ENCODE measurements at places on chromosomes 12 and 14.
A peak's percentile ranks its signal among the peaks of the same experiment; 100 is the strongest.

GRCh38 chr14:55458800-55459515, 18.5 kb upstream of the TBPL2 start:
- DNase-seq = no peak

GRCh38 chr14:74204491-74204890, 34.8 kb upstream of the VSX2 start:
- DNase-seq = peak; percentile 82

GRCh38 chr12:14138495-14138894, 157.1 kb upstream of the GRIN2B start:
- peak; percentile 19 for DNase-seq

DNA sequence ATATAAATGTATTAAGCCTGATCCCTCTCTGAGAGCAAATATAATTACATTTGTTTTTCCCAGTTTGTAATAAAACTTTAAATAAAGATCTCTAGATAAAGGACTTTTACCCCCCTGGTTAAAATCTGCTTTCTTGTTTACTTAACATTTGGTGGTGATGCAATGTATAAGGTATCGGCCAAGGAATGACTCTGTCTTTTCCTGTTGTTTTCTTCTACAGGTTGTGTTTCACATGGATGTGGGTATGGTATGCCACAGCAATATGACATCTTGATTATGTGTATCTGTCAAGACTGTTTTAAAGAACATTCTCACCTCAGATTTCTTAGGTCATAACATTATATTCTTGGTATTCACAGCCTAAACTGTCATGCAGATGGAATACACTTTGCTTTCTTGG, 210.6 kb upstream of the NOVA1 start:
- DNase-seq = no peak

GRCh38 chr14:30108975-30109700, 181.5 kb upstream of the PRKD1 start:
- no peak for DNase-seq

GRCh38 chr12:27779416-27779919, 565 bp upstream of the KLHL42 start:
- DNase-seq = no peak

DNA sequence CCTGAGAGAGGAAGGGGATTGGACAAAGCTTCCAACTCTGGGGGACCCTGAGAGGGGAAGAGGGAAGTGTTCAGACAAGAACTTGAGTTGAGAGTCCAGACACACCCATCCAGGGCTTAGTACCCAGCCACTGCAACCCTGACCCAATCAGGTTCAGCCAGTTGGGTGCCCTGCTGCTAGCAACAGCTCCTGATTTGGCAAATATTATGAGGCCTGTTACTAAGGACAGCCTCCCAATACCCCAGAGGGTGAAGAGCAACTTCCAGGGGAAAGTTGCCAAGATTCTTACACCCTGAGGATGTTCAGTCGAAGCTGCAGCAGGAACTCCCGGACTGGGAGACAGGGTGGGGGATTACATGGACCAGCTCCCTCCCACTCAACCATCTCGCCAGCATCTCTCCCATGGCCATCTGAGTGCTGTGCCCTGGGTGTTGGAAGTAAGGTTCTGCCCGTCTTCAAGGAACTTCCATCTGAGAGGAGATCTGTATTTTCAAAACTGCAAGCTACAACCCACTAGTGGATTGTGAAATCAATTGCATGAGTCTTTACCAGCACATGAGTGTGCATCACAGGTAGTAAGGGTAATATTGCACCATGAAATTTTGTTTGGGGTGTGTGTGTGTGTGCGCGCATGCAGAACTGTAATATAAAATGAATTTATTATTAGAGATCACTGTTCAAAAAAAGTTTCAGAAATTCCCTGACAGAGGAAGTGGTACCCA, 11.5 kb upstream of the KRT78 start:
- DNase-seq = no peak

DNA sequence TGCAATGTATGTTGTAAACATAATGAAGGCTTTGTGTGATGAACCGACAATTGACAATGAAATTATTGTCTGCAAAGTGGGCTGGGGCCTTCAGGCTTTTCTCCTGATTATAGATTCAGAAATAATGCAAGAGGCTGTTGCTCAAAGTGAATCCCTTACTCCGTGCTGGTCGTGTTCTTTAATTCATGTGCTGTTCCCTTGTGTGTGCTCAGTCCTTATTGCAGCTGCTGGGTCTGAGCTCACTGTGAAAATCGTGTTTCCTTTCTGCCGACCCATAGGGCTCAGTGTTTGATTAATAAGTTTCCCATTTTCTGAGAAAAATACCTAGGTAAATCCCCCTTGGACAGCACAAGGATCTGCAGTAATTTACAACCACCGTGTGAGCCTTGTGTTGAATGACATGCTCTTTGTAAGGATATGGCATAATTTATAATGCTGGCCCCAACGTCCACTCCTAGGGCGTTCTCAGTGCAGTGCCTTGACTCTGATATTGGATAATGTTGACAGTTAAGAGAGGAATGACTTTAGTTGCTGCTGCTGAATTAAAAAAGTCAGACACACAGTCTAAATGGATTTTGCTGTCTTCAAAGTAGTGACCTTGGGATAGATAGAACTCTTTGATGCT, 81.6 kb downstream of the RGS6 start:
- DNase-seq = no peak

GRCh38 chr12:111728795-111729194, 37.9 kb upstream of the ALDH2 start:
- DNase-seq = no peak

GRCh38 chr14:103103461-103104388, 9.2 kb downstream of the EXOC3L4 start:
- DNase-seq = peak; percentile 79

DNA sequence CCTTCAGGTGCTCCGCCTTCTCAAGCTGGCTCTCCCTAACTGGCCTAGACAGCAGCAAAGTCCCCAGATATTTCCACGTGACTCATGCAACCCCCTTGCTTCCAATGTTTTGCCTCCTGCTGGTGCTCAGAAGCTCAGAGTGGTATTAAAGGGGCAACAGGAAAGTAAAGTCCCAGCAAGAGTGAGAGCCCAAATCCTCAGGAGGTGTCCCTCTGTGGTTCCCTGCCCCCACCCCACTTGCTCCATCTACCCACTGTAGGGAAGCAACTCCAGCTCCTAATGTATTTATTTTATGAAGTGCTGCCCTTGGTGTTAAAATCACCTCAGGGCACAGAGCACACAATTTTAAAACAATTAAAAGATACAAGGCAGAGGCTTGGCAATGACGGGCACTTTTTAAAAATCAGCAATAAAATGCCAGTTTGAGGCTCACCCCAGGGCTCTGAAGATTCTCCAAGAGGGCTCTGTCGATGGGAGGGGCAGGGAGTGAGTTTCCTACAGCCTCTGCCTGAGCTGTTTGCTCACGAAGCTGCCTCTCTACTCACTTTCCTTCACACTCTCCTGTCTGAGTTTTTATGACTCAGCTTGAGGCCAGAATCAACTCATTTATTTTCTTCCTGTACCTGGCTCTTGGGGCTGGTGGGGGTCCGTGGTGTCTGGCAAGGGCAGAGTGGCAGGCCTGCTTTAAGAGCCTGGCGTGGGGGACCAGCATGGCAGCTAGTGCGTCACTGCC, 81.9 kb upstream of the MAX start:
- DNase-seq = no peak

DNA sequence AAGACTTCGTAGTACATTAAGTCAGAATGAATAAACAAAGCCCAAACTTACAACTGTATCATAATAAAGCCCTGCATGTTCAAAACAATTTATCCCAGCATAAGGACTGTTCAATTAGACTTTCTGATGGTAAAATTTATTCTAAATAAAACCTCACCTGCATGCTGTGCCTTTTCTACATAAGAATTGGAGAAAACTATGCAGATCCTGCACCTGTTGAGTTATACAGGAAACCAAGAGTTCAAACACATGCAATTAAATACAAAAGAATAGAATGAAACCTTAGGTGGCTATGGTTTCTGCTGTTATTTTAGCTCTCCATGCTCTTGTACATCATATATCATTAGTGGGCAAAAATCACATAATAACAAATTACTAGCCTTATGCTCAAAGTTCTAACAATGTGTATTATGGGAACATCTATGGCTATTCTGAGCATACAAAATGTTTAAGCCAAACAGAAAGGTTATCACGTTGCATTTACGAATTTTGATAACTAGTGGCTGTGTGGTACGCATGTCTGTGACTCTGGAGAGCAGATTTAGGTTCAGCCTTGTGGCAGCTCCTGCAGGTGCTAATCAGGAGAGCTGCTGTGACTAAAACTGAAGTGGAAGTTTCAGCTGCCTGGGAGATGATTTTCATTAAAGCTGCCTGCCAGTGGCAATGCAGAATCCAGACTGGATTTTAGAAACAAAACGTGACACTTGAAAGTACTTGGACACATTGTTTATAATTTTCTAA, 36.1 kb upstream of the LRFN5 start:
- no peak for DNase-seq

DNA sequence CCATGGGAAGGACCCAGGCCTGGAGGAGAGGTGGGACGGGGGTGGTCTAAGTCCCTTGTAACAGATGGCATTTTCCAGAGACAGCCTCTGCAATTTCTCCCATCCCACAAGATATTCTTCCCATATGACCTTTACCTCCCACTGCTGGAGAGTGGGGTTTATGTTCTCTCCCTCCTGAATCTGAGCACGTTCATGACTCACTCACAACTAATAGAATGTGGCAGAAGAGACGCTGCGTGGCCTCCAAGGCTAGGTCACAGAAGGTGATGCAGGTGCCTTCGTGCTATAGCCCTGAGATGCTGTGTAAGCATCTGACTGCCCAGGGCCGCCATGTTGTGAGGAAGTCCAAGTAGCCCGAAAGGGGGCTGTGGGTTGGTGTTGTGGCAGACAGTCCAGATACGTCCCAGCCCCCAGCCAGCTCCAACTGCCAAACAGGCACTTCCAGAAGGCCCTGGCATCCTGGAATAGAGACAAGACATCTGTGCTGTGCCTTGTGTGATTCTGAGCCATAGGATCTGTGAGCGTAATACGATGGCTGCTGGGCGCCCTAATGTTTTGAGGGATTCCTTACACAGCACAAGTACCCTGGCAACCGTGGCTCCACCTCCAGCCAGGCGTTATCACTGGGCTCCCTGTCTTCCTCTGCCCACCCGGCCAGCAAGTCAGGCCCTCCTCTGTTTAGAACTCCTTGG, 56.1 kb upstream of the NCOR2 start:
- no peak for DNase-seq

DNA sequence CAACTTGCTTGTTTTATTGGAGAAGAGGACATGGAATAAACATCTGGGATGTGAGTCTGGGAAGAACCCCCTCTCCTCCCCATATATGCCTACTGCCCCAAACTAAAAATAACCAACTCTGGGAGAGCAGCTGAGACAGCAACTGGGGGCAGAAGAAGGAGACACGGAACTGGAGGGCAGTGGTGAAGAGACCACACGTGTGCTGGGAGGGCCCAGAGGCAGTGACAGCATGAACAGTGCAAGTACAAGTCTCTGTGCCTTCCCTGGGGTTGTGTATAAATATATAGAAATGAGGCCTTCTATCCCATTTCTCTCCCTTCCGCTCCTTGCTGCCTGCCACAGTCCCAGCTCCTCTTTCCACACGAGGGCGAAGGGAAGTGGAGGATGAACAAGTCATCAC, 4.0 kb upstream of the KRT73 start:
- DNase-seq = no peak

GRCh38 chr14:102197317-102197853, 57.7 kb downstream of the WDR20 start:
- no peak for DNase-seq

GRCh38 chr12:130603396-130603965, 112.6 kb downstream of the RIMBP2 start:
- DNase-seq = no peak

- no peak for DNase-seq
These were observed 33.2 kb upstream of the TEX22 start for GRCh38 chr14:105365101-105365500.

DNA sequence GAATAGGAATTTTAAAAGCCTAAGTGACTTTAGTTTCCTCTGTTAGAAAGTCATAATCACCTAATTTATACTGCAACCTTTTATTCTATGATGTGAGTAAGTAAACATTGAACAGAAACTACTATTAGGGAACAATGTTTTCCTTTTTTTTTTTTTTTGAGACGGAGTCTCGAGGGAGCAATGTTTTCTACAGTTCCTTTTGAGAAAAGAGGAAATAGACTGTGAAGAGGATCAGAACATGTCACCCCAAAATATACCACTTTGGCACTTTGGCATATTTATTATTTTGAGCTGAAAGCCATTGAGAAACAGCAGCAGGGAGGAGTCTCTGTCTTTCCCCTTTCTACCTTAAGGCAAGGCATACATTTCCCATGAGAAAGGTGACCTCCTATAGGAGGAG, 162.7 kb upstream of the CNOT2 start:
- DNase-seq = no peak

- DNase-seq = peak; percentile 9
These were observed 900 bp downstream of the KCTD10 start for GRCh38 chr12:109475993-109476806.

DNA sequence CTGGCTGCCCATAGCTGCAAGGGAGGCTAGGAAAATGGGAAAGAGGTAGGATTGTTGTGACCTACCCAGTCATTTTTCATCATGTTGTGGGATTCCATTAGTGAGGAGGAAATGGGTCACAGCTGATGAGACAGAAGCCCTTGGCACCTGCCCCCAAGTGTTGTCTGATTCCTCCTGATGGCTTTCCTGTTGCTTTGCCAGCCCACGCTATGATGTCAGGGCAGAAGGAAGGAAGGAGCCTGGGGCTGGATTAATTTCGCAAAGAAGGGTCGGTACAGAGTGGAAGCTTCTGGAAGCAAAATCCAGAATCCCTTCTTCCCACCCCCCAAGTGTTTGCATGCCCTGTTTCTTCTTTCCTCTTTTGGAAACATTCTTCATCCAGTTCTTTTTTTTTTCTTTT, 8.7 kb downstream of the OTUB2 start:
- DNase-seq = no peak

GRCh38 chr14:83314764-83315163, 1781.1 kb upstream of the SEL1L start:
- no peak for DNase-seq

GRCh38 chr14:100850841-100851585, 25.1 kb downstream of the MEG3 start:
- peak; percentile 41 for DNase-seq

DNA sequence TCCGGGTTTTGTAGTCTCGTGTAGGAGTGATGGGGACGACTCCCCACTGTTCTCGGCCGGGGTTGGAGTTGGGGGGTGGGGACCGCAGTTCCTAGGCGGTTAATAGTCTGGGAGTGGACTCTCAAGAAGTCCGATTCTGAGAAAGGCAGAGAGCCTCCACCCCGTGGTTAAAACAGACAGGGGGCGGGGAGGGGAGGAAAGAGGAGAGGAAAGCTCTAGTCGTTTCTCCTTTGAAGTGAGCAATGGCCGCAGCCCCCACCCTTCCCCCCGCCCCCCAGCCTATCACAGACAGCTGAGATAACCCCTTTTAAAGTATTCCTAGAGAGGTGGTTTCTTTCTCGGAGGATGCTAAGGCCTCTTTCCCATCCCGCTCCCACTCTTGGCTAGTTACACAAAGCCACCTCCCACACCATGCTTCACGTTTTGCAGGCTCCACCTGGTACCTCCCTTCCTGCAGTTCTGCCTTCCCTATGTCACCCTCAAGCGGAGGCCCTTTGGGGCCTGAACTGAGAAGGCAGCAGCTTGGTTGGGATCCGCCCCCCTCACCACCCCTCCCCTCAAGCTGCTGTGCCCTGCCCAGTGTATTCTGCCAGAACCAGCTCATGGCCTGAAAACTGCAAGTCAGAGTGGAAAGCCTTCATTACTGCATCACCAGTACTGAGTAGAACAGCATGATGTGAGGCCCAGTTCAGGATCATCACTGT, 853 bp downstream of the USP5 start:
- DNase-seq = no peak
